ENCODE measurements at places on chromosomes 3 and 15.

- DNase-seq = peak; percentile 29
Measured at GRCh38 chr3:52769786-52770455, 819 bp downstream of the NEK4 start.

DNA sequence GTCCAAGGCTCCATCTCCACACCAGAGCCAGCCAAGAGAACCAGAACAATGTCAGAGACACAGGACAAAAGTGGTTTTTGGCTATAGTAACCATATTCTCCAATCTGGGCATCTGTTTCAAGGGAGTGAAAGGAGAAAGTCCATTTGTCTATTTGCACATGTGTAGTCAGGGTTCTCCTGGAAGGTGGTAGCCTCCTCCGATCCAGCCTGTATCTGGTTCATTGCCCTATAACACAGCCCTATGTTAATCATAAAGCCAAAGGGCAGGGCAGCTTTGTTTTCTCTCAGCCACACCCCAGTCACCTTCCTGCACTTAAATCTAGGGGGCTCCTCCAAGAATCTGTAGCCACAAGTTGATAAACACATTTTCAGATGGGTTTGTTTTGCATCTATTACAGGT, 128.1 kb upstream of the ADPGK start:
- DNase-seq = no peak

DNA sequence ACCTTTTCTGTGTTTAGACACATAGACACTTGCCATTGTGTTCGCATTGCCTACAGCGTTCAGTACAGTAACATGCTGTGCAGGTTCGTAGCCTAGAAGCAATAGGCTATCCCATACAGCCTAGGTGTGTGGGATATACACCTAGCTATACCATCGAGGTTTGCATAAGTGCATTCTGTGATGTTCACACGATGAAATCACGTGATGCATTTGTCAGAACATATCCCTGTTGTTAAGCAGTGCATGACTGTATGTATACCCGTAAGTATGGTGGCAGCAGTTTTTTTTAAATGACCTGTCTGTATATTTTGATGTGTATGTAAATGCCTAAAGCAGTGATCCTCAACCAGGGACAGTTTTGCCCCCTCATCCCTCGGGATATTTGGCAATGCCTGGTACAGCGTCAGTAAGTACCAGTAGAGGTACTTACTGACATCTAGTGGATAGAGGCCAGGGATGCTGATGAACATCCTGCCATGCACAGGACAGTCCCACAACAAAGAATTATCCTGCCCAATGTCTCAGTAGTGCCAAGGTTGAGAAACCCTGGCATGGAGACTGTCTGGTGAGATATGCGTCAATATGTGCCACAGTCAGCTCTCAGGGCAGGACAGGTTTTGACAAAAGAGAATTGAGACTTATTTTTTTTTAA, 129.1 kb downstream of the HCN4 start:
- DNase-seq = no peak

- DNase-seq = peak; percentile 25
Measured at GRCh38 chr3:177336873-177337450, 139.7 kb upstream of the TBL1XR1 start.

GRCh38 chr3:172513488-172513887, 9.7 kb downstream of the TNFSF10 start:
- no peak for DNase-seq

DNA sequence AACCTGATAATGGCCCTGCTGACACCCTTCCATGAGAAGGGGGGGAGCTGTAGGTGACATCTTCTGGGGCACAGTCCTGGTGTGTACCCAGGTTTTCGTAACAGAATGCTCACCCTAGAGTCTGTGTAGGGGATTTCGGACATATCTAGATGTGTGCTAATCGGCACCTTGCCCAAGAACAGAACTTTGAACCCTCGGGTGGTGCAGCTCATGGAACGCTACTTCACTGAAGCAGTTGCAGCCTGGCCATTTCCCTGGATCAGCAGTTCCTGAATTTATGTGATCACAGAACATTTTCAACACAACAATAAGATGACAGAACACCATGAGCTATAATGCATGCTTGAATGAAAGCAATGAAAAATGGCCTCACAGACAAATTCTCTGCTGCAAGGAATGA, 57.5 kb upstream of the MUC13 start:
- DNase-seq = no peak

GRCh38 chr3:112042842-112043280, 8.3 kb downstream of the TMPRSS7 start:
- no peak for DNase-seq

- DNase-seq = no peak
Measured at GRCh38 chr15:27561816-27562215, 537.3 kb downstream of the OCA2 start.

- DNase-seq = no peak
Measured at GRCh38 chr15:69663441-69663840, 210.8 kb downstream of the RPLP1 start.

- DNase-seq = peak; percentile 86
Measured at GRCh38 chr15:50828610-50829206, 63.2 kb upstream of the SPPL2A start.

GRCh38 chr3:61493339-61493738, 68.0 kb upstream of the PTPRG start:
- DNase-seq = no peak

GRCh38 chr15:70362886-70363285, 265.2 kb upstream of the TLE3 start:
- DNase-seq = peak; percentile 55

GRCh38 chr3:32438596-32439344, 47.1 kb downstream of the CMTM7 start:
- peak; percentile 29 for DNase-seq

Data from adipocyte (in vitro differentiated cells).